ENCODE measurements at places on chromosomes 13 and 19. TPM values are rescaled to one million over a fixed set of nuclear protein-coding genes. Genes with fewer than 3 reads are reported as not detected.

The SLITRK5 gene
- 0.43 TPM for polyA plus RNA-seq

The EDDM13 gene
- 1.2 TPM for polyA plus RNA-seq

The TUBB4A gene
- polyA plus RNA-seq: 7.3 TPM

The OVOL3 gene
- 0.09 TPM for polyA plus RNA-seq

The ZNF729 gene
- 0.01 TPM for polyA plus RNA-seq

DNA sequence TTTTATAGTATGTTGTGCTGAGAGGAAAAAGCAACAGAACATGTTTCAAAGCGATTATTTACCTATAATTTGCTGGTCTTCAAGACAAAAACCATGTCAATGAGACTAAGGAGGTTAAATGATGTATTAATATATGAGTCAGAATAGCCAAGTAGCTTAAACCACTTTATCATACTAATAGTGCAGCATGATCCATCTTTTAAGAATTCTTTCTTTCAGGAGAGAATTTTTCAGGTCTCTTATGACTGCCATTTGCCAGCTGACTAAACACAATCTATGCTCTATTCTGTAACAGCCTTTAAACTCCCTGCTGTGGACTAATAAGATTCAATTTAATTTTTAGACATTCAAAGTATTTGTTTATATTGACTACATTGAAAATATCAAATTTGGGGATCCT, 93.7 kb downstream of the TRPC4 start:
- no peak for DNase-seq

GRCh38 chr13:39370554-39370953, 232.4 kb downstream of the LHFPL6 start:
- no peak for DNase-seq

DNA sequence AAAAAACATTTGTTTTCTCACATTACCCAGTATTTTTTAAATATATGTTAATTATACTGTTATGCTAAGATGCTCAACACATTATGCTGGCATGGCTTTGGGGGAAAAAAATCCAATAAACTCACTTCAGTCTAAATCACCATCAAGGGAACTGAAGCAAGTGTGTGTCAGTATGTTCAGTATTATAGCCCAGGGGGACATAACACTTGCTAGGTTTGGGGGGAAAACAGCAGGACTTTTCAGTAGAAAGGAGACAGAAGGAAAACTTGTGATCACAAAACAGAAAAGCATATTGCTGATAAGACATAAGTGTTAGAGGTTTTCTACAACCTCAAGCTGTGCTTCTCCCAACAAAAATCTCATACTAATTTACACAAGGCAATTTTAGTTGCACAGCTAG, 1759.9 kb upstream of the PCDH20 start:
- DNase-seq: no peak
